ENCODE measurements at places on chromosomes 13 and 19. TPM values are rescaled to one million over a fixed set of nuclear protein-coding genes. Genes with fewer than 3 reads are reported as not detected.

Gene ZIK1
- 3.7 TPM for total RNA-seq

DNA sequence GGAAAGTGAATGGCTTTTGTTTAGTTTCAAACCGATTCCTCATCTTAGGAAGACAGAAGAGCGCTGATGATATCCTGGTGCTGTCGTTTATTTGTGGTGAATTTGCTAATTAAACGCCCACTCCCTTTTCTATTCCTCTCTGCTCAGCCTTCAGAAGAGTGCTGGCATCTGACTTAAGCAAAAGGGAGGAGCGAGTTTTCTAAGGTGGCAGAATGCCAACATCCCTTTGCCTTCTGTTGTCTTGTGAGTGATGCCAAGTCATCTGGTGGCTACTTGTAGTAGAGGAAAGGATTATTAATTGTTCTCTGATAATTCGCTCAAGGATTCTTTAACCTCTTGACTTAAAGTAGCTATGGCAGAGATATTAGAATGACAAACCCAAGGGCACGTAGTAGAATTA, 68.1 kb downstream of the ERCC5 start:
- peak; percentile 49 for DNase-seq

DNA sequence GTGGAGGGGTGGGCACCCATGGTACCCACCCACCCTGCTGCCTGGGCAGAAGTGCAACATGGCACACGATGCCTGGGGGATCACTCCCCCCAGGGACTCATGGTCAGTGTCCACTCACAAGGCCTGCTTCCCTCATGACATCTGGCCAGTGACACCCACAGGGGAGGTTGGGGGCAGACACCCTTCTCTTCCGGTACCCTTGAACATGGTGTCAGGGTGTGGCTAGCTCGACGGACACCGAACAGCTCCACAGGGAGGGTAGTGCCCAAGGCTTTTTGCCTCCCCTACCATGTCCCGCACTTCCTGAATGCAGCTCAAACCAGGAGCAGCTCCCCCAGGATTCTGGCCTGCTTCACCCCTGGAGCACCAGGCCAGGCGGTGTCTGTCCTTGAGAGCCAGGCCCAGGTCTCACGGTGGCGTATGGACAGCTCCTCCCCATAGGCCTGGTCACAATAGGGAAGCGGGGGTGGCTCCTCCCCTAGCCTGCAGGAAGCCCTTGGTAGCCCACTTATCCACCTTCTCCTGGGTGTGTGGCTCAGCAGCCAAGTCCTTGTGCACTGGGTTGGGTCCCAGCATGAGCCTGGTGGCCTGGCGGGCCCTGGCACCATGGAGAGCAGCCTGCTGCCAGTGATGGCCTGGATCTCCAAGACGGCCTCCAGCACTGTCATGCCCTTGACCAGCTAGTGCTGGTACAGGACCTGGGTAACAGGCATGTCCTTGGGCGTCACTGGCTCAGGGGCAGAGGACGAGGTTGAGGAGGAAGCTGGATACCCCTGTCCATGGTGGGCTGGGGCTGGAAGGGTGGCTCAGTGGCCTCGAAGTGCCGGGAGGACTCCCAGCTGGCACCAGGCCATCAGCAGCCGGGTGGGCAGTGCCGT, 7.8 kb downstream of the ACP4 start:
- DNase-seq = no peak

DNA sequence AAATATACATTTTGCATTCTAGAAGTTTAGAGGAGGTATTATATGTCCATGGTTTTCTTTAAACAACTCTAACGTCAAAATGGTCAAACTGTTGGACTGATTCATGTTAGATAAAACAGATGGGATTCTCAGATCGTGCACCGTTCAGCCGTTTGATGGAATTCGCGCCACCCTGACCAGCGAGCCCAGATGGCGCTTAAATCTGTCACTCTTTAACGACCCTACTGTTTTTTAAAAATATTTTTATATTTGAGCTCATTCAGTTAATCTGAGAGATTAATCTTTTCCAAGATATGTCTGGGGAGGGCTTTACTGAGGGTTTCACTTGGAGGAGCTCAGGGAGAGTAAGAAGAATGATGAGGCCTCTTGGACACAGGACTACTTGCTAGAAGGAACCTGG, 164.4 kb downstream of the TM9SF2 start:
- DNase-seq = no peak

Measured in lower leg skin (tissue), 4 donors.